ENCODE measurements at places on chromosomes 2 and 18. TPM values are rescaled to one million over a fixed set of nuclear protein-coding genes. Genes with fewer than 3 reads are reported as not detected.

GRCh38 chr18:36350839-36351469, 53.4 kb downstream of the FHOD3 start:
- no peak for DNase-seq

DNA sequence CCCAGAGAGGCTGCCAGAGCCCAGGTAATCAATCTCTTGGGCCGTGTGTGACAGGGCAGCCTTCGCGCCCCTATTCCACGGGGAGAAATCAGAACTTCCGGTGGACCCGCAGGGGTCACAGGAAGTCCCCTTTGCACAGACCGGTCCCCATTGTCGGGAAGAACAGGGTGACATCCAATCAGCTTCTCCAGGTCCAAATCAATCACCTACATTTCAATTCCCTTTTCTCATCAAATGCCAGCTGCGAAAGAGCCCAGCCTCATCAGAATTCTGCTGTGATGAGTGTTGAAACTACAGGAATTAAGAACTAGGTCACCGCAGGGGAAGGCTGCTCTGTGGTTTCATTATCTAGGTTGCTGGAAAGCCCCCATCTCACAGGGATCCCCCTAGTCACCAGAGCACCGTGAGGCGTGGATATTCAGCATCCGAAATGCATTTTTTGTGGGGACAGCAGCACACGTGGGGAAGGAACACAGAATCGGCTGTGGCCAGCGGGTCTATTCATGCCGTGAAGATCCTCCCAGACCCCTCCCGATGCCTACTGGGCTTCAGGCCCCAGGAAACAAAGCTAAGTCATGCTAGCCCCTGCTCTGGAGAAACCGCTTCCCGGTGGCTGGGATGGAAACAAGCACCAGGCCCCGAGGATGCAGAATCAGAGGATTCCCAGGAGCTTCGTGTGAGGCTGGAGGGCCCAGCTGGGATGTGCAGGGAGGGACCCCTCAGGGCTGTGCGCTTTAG, 193.7 kb upstream of the ID2 start:
- no peak for DNase-seq

DNA sequence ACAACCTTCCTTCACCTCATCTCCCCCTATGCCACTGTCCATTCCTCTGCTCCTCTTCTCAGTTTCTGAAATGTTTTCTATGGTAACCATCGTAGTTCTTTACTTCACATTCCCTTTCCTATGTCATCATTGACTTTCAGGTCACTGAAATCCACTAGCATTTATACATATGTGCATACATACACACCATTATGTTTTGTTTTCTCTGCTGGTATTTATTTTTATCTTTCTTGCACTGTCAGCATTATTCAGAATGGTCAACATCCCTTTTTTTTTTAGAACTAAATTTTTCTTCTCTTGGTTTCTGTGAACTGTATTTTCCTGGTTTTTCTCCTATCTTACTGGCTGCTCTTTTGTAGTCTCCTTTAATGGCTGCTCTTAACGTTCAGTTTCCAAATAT, 33.2 kb downstream of the ITGAV start:
- no peak for DNase-seq

- no peak for DNase-seq
These were observed 65.3 kb downstream of the HAUS1 start for GRCh38 chr18:46169464-46169941.

GRCh38 chr2:54371460-54372065, 84.6 kb upstream of the SPTBN1 start:
- no peak for DNase-seq

GRCh38 chr2:120589771-120590608, 145.7 kb upstream of the GLI2 start:
- no peak for DNase-seq

DNA sequence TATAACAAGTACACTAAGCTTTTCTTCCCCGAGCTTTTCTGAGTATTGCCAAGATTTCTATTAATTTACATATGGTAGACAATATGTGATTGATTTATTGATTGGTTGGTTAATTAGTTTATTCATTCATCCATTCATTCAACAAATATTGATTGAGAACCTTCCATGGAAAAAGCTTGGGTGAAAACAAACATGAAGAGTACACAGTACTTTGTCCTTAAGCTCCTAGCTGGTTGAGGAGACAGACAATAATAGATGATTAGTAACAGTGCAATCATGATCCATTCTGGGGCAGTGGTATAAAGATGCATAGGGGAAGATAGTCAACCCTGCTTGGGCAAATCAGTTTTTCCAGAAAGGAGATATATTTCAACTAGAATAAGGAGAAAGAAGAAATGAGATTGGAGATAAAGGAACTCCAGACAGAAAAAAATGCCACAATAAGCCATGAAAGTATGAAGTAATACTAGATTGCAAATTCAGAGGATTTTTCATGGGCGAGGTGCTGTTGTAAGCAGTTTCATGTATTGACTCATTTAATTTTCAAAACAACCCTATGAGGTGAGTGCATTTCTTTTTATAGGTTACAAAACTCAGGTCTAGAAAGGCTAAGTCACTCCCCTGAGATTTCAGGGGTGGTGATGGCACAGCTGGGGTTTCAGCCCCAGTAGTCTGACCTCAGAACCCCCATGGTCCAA, 129.5 kb downstream of the RND3 start:
- DNase-seq, result no peak

DNA sequence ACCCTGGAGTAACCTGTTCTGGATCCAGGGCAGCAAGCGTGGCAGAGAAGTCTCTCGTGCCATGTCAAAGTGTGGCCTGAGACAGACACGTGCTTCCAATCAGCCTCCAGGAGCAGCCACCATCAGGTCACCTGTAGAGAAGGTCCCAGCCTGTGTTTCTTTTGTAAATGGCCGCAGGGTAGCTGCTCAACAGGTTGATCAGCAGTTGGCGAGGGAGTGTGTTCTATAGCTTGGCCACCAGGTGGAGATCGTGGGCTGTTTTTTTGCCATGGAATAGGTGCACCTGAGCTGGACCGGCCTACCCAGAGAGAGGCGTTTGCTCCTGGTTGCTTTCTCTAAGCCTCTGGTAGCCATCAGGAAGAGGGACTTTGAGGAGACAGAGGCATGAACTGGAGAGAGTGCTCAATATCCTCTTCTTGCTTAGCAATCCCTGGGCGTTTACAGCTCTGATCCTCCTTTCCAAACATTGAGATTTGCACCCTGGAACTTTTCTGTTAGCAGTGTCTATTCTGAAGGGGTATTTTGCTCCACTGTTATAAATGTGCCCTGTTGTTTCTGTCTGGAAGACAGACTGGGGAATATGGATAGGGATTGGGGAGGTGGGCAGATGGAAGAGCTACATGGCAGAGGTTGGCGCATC, 34.2 kb upstream of the EN1 start:
- peak; percentile 69 for DNase-seq

- no peak for DNase-seq
These were observed 726.8 kb upstream of the DDX18 start for GRCh38 chr2:117087535-117088291.

DNA sequence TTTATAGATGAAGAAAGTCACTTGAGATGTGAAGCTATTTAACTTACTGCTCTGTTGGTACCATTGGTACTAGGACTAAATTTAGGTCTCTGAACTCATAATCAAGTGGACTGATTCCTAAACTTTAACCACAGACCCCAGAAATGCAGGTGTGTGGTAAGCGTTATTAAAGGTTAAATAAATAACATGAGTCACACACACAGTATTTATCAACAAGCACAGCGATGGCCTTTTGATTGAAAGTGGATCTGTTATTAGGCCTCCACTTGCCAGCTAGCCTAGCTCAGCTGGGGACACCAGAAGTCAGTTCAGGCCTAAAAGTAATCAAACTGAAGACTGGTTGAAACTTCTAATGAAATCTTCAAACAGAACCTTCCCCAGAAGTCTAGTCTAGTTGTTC, 161.3 kb upstream of the DPP10 start:
- DNase-seq, result no peak

GRCh38 chr2:122363885-122364284, 608.4 kb downstream of the TSN start:
- no peak for DNase-seq

- no peak for DNase-seq
These were observed 152.6 kb upstream of the SLC1A4 start for GRCh38 chr2:64836566-64836965.

- DNase-seq, result no peak
These were observed 3.4 kb upstream of the PAX8 start for GRCh38 chr2:113281910-113282746.

DNA sequence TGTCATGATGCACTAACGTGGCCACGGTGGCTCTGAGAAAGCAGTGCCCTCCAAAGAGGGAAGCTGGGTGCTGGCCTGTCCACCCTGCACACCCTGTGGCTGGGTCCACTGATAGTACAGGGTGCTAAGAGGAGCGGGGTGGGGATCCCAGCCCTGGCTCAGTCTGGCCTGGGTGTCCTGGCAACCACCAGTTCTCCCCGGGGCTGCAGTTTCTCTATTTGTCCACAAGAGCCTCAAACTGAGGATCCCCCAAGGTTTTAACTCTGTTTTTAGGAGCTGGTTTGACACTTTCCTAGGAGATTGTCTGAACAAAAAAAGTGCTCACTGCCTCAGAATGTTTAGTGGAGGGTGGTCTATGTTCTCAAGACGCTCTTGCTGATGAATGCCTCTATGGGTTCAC, 29.0 kb downstream of the EDAR start:
- DNase-seq, result no peak

DNA sequence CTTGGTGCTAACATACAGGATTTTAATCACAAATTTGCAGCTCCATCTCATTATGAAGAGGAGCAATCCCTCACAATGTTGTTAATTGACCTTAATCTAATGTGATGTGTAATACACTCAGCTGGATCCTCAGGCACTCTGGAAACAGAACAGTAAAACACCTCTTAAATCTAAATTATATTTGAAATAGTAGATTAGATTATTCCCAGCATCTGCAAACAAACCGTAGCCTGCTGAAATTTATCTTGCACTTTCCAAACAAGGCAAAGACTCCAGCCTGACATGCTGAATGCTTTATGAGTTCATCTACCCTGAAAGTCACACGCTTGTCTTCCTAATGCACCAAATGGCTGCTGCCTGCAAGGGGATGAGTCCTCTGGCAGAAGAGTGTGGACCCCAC, 402.3 kb upstream of the GYPC start:
- no peak for DNase-seq

DNA sequence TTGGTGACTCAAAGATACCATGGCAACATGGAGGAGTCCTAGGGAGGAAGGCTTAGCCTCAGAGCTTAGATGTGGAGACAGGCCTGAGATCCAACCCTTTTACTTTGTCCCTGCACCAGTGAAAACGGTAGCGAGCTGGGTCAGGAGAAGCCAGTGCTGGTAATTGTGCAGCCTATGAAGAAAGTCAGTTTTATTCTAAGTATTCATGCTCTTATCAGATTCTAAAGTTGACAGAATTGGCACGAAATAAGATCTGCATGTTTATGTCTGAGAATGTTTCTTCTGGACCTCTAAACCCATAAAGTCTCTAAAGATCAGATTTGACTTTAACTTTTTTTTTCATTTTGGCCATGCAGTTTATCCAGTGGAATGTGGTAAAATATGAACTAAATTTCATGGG, 93.8 kb downstream of the SCG2 start:
- DNase-seq, result no peak

DNA sequence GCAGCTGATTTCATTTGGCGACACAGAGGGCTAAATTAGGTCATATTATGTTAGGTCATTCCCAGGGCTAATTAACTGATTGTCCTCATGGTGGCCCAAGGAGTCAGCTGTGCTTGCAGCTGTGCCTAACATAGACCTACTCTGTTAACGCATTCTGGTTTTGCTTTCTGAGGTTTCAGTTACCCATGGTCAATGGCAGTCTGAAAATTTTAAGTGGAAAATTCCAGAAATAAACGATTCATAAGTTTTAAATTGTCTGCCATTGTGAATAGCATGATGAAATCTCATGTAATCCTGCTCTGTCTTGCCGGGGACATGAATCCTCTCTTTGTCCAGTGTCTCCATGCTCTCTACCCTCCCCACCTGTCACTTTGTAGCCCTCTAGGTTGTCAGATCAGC, 168.7 kb downstream of the KCNS3 start:
- no peak for DNase-seq

GRCh38 chr2:239960929-239961661, 64.0 kb downstream of the NDUFA10 start:
- DNase-seq, result no peak

DNA sequence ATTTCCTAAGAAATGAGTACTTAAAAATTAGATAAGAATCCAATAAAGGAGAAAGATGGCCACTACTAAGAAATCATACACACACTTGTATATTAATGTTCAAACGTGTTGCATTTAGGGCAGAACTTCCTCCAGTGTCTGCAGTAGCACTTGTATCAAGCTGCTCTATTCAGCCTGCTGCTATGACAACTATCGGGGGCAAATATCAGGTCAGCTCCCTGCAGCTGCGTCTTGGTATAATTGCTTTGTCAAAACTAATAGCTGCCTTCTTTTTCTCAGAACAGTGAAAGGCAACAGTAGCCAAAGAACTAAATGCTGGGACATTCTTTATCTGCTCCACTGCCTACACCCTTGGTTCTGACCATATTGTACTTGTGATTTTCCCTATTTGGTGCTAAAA, 300.7 kb downstream of the NOL4 start:
- DNase-seq, result no peak

- DNase-seq, result no peak
These were observed 519.9 kb upstream of the TNP1 start for GRCh38 chr2:217379807-217380206.

DNA sequence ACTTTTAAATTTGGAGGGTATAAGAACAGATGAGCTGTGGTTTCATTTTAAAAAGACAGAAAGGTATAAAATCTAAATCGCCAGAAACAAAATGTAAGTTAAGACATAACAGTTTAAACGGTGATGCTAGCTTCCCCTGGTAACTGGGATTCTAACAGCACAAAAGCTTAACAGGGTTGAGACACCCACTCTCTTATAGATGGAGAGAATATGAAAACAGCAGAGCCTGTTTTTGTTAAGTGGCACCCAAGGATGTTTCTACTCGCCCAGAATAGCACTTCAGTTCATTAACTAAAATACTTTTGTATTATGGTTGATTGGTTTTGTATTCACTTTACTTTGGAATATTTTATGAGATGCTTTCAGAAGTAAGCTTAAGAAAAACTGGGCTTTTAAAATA, 151.9 kb upstream of the RND3 start:
- no peak for DNase-seq

DNA sequence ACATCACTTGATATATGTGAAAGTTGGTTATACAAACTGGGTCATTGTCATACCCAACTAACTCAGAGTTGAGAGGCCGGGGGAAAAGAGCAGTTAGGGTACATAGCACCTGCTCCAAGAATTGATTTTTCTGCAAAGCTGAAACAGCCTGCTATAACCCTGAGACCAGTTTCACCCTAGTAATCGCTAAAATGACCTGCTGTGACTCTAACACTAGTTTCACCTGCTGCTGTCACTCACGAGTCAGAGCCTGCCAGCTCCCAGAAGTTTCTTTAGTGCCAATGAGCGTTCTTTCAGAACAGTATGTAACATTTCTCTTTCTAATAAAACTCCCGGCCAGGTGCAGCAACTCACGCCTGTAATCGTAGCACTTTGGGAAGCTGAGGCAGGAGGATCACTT, 28.0 kb downstream of the SRSF7 start:
- no peak for DNase-seq

GRCh38 chr2:202339071-202339870, 36.9 kb upstream of the BMPR2 start:
- DNase-seq, result no peak

The CROCC2 gene
- not detected for total RNA-seq

The PSMA8 gene
- not detected for total RNA-seq

Measured in neural crest cell (in vitro differentiated cells).